ENCODE measurements at places on chromosomes 6 and 20. TPM values are rescaled to one million over a fixed set of nuclear protein-coding genes. Genes with fewer than 3 reads are reported as not detected.

Gene TM9SF4
- total RNA-seq = 108 TPM

Gene MAP3K5
- 4.7 TPM for total RNA-seq

Gene SOX4
- 152 TPM for total RNA-seq

Gene IL17A
- total RNA-seq = not detected

Gene RGS17
- total RNA-seq = 3.7 TPM

Gene CD40
- total RNA-seq = 1.5 TPM

Gene HLA-DOB
- total RNA-seq = 0.88 TPM

Gene ANGPT4
- total RNA-seq = not detected

Gene UBD
- 24.6 TPM for total RNA-seq

Gene NRM
- total RNA-seq = 21.8 TPM

Gene PTGIS
- 33.3 TPM for total RNA-seq

Gene OR2W1
- total RNA-seq = not detected

Gene CDSN
- total RNA-seq = not detected

Gene PHACTR3
- 2.1 TPM for total RNA-seq
